Left ventricle myocardium superior (tissue), 1 donor: ENCODE measurements at places on chromosomes 7 and 10. TPM values are rescaled to one million over a fixed set of nuclear protein-coding genes. Genes with fewer than 3 reads are reported as not detected.

The EPO gene
- total RNA-seq: not detected

The CXCL12 gene
- total RNA-seq: 136 TPM

The STEAP1B gene
- 0.69 TPM for total RNA-seq

The PKD2L1 gene
- not detected for total RNA-seq

The CRYGN gene
- total RNA-seq: not detected

The PWWP2B gene
- total RNA-seq: 19.9 TPM
